ENCODE measurements at places on chromosomes 16 and 17. TPM values are rescaled to one million over a fixed set of nuclear protein-coding genes. Genes with fewer than 3 reads are reported as not detected.

The CRHR1 gene
- not detected for total RNA-seq

The MFSD6L gene
- total RNA-seq = not detected

The STUB1 gene
- 221 TPM for total RNA-seq

The TBC1D26 gene
- 0.15 TPM for total RNA-seq

The LRRC46 gene
- 0.15 TPM for total RNA-seq

The PIEZO1 gene
- 182 TPM for total RNA-seq
